ENCODE measurements at places on chromosomes 1 and 21.

- DNase-seq, result no peak
These were observed 189.9 kb downstream of the ZC3H11B start for GRCh38 chr1:219422811-219423598.

- DNase-seq, result no peak
These were observed 4.6 kb downstream of the DMRTA2 start for GRCh38 chr1:50418600-50419109.

GRCh38 chr1:6440198-6441126 lies 15.9 kb downstream of the ESPN start:
- peak; percentile 75 for DNase-seq

DNA sequence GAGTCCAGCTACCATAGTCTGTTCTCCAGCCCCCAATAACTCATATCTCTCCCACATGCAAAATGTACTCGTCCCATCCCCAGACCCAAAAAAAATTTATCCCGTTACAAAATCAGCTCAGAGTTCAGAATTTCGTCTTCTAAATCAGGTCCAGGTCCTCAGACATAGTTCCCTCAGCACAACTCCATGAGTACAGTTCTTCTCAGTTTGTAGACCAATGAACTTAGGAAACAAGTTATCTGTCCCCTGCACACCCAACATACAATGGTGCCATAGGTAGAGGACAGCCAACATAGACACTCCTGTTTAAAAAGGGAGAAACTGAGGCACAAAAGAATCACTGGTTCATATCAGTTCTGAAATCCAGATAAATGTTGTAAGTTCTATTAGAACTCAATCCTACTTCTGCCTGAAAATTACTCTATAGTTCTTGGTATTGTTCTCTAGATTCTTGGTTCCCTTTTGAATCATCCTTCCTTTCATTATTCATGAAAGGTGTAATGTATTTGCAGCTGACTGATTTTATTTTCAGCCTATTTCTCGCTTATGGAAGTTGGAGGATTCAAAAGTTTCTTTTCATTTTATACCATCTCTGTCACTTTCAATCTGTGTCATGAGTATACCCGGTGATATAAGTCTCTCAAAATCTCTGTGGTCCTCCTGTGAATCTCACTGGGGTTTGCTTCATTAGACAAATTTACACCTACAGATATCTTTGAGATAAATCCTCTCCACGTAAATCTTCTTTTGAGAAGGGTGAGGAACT lies 75.8 kb upstream of the TSPAN2 start:
- DNase-seq, result no peak

GRCh38 chr21:46518983-46519583 lies 60.4 kb downstream of the DIP2A start:
- DNase-seq, result no peak

- no peak for DNase-seq
These were observed 6.5 kb downstream of the WARS2 start for GRCh38 chr1:119133987-119134386.
